ENCODE measurements at places on chromosomes 4 and X. TPM values are rescaled to one million over a fixed set of nuclear protein-coding genes. Genes with fewer than 3 reads are reported as not detected.

GRCh38 chrX:114047558-114047957 lies 536.3 kb upstream of the HTR2C start:
- no peak for DNase-seq

- DNase-seq, result no peak
Measured at GRCh38 chr4:86098691-86099090, 261.2 kb downstream of the MAPK10 start.

The BEX4 gene
- total RNA-seq, result 22.6 TPM

GRCh38 chr4:110753466-110753865 lies 130.6 kb upstream of the PITX2 start:
- DNase-seq, result no peak

- DNase-seq, result no peak
Measured at GRCh38 chrX:46169808-46170207, 375.4 kb downstream of the ZNF674 start.

- no peak for DNase-seq
Measured at GRCh38 chr4:612749-613125, 12.6 kb upstream of the PDE6B start.

- DNase-seq, result no peak
Measured at GRCh38 chr4:53267026-53267425, 98.8 kb downstream of the SCFD2 start.

DNA sequence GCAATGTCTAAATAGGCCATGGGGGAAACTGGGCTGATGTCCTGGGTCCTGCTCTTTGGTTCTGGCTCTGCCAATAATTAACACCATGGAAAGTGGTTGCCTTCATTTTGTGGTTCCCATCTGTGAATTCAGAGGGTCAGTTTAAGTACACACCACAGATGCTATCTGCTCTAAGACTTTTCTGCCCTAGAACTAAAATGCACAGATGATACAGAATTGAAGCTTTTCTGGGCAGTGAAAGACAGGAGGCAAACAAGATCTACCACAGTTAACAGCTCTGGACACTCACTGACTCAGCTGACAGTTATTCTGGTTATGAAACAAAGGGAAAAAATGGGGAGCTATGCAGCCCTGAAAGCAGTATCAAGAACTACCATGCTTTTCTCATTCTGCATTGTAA lies 37.3 kb downstream of the APBB2 start:
- no peak for DNase-seq
